ENCODE measurements at places on chromosomes 4 and X.
A peak's percentile ranks its signal among the peaks of the same experiment; 100 is the strongest.

DNA sequence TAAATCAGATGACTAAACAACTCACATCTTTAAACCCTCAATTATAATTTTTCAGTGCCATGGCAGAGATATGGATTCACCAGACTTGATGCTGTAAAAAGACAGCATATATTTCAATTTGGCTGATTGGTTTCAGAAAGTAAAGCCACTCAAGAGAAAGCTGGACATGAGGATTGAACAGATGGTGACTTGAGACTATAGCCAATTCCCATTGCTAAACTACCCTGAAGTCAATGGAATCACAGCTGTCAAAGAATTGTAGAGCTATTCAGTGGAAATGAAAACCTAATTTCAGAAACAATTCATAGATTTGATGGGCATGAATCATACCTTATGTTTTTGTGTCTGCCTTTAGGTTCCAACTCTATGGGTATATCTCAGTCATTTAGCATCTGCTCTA is 510.6 kb upstream of the BOD1L1 start:
- no peak for DNase-seq

DNA sequence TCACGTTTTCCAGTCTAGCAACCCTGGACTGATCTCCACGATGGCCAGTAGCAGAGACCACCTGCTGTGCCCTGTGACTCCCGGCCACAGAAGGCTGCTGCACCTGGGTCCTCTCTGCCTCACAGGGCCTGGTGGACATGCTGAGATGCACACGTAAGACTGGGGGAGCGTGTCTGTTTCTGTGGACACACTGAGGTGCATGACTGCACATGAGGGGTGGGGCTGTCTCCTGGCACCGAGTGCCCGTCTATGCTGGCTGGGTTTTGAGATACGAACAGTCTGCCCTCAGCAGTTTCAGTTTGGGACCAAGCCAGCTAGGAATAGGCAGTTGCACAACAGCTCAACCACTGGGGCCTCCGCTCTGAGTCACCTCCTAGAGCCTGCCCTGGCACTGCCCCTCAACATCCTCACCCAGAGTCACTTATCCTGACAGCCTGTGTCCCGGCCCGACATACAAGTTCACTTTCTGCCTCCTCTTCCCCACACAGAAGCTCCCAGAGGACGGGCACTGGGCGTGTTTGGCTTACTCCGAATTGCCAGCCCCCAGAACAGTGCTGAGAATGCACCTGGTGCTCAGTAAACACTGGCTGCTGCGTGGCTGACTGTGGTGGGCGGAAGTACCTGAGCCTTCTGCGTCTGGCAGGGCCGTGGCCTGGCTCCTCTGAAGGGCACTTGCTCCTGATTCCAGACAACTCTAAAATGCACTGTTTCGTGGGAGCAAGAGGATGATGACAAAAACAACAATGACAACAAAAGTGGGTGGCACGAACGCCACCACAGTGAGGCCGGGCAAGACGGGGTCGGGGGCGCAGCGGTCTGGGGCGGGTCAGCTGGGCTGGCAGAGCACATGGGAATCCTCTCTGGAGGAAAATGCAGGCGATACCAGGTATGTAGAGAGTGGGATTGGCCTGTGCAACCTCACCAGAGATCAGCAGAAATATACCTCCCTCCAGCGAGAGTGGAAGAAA is 30.9 kb downstream of the RNF212 start:
- peak; percentile 91 for DNase-seq

GRCh38 chr4:2925496-2925895 is 37.7 kb downstream of the NOP14 start:
- no peak for DNase-seq

GRCh38 chrX:56932106-56932505 is 63.2 kb downstream of the SPIN3 start:
- no peak for DNase-seq

DNA sequence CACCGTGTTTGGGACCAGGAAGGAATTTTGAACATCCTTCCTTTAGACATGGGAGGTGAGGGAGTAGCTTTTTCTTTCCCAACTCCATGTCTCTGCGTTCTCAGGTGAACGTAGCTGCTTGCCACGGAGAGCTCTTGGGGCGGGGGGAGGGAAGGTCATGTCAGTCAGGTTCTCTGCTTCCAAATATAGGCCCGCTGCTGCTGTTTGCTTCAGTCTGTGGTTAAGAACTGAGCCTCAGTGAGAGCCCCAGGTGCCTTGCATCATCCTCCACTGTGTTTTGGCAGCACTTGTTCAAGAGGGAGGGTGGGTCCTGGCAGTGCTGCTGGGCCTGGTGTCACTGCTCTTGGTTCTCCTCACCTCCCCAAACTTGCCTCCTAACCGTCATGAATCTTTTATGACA is 46.5 kb downstream of the HADH start:
- no peak for DNase-seq

DNA sequence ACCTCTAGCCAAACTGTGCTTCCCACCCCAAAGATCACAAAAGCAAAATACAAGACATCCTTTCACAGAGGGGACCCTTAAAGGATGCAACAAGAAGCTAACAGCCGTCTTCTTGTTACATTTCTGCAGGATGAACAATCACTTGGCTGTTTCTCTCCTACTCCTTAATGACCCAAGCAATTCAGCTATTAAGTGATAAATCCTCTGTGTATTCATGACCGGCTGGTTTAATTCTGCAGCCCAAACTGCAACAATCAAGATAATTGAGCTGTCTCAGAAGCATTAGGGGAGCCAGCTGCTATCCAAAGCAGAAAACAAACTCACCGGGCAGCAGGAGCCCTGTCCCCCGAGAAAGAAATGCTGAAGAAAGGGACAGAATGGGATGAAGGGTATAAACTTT is 85.9 kb upstream of the ACSL4 start:
- DNase-seq: no peak

DNA sequence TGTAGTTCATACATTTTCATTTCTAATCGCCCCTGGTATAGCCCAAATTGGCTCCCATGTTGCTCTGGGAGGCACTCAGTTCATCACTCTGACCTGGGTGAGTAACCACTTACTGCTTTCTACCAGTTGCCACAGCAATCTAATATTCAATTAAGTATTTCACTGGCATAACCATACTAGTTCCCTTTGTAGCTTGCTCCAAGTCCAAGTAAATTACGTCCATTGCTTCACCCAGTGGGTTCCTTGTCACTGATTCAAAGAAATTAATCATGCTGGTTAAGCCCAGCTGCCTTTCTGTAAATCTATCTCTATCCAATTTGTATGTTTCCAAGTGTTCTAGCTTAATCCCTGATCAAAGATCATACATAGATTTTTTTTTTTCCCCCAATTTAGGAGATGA is 92.0 kb upstream of the CBR4 start:
- no peak for DNase-seq

- no peak for DNase-seq
These were observed 1183.2 kb upstream of the ADGRL3 start for GRCh38 chr4:60016971-60017370.

- no peak for DNase-seq
These were observed 21.9 kb downstream of the REELD1 start for GRCh38 chr4:146236216-146236615.

DNA sequence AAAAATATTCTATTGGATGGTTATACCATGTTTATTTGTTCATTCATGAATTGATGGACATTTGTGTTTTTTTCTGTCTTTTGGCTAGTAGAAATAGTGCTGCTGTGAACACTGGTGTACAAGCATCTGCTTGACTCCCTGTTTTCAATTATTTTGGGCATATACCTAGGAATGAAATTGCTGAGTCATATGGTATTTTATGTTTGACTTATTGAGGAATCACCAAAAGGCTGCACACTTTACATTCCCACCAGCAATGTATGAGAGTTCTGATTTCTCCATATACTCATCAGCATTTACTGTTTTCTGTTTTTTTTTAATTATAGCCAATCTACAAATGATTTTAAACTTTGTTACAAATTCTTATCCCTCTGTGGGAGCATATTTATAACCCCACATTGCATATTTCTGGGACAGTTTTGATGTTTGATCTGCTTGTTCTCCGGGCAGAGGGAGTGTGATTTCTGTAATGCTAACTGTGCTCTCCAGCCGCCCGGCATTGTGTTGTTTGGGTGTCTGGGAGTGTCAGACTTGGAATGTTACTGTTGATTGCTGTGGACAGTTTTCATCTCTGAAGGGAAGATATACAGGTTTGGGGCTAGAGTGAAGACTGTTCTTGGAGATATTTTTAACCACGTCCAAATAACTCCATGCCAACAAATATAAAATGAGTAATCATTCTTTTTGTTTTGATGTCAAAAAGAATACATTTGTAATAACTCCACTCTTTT is 60.5 kb upstream of the PGRMC2 start:
- no peak for DNase-seq

DNA sequence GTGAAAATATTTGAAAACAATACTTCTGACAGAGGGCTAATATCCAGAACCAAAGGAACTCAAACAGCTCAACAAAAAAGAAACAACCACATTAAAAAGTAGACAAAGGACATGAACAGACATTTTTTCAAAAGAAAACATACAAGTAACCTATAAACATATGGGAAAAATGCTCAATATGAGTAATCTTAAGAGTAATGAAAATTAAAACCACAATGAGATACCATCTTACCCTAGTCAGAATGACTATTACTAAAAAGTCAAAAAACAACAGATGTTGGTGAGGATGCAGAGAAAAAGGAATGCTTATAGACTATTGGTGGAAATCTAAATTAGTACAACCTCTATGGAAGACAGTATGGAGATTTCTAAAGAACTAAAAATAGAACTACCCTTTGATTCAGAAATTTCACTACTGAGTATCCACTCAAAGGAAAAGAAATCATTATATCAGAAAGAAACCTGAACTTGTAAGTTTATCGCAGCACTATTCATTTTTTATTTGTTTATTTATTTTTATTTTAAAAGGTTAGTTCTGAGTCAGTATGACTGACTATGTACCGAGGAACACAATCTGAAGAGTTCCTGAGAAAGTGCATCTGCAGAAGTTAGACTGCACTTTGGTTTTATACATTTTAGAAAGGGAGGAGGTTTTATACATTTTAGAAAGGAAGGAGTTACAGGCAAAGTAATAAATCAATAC is 231.3 kb downstream of the INPP4B start:
- DNase-seq: no peak

DNA sequence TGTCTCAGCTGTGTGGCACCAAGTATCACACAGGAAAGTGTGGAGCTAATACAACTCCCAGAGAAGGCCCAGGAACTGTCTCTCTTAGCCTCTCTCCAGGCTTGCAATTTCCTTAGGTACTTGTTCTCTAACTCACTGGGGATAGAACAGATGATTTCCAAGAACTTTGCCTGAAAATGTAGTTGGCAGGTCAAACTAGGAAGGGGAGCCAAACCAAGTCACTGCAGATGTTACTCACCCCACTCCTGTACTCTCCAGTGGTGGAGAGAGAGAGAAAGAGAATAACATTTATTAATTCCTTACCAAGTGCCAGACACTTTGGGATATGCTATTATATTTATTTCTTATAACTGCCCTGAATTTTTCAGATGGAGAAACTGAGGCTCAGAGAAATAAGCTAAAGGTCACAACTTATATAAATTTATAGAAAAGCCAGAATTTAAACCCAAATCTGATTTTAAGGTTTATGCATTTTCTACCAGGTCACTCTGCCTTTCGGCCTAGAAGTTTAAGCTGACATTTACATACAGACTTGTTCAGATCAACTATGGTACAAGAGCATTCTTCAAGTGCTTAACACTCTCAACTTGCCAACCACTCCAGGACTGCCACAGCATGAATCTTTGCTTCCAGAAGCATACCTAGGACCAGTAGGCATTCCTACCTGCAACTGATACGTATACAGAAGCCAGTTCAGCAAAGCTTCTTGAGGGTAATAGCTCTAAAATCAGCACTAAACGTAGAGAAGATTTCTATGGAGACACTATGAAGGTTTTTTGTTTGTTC is 248.6 kb upstream of the ETNPPL start:
- DNase-seq: no peak

DNA sequence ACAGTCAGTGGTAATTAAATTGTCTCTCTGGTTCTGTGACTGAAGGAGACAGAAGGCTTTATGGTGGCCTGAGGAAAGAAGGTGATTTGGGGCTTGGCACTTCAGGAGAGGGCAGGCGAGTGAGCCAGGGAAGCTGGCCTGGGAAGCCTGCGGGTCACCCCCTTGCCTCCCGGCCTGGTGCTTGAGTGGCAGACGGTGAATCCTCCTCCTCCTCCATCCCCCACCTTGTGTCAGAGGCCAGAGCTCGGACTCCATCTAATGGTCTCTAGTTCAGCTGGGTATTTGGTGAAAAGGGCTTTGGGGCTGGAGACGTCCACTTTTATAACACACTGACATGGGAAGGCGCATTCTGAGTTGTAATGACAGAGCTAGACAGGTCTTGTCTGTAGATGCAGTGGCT is 8.7 kb downstream of the TMEM187 start:
- DNase-seq: no peak

DNA sequence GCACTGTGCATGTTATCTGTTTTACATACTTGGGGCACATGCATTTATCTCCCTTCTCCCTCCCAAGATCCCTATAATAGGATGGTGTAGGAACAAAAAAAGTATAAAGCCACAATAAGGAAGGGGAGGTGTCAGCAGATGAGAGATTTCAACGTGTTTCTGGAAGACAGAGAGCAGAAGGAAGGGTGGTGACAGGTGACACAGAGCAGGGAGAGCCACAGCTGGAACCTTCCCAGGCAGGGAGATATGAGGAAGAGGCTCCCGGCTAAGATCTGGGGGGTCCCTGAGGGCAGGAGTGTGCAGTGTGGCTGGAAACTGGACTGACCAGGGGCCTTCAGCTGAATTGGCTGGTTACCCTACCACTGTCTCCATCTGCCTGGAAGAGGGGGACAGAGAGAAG is 107.4 kb downstream of the BCOR start:
- DNase-seq: no peak

DNA sequence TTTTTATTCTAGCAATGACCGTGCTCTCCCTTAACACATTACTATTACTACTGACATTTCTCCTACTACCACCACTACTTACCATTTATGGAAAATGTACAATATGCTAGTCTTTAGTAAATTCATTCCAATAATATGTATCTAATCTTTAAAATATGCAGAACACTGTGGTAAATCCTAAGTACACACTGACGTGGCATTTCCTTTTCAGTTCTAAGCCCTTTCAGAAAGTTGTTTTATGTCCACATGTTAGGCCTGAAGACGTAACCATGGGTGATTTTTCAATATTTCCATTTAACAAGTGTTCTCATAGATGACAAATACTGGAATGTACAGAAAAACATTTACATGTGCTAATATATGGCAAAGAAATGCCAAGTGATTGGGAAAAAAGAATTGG is 268.6 kb upstream of the SLIT2 start:
- no peak for DNase-seq

GRCh38 chrX:39465467-39465866 is 632.3 kb downstream of the BCOR start:
- no peak for DNase-seq

- DNase-seq: peak; percentile 54
These were observed 586 bp downstream of the BCAP31 start for GRCh38 chrX:153723351-153724251.

GRCh38 chrX:54675762-54676161 is 122.3 kb downstream of the ITIH6 start:
- no peak for DNase-seq

DNA sequence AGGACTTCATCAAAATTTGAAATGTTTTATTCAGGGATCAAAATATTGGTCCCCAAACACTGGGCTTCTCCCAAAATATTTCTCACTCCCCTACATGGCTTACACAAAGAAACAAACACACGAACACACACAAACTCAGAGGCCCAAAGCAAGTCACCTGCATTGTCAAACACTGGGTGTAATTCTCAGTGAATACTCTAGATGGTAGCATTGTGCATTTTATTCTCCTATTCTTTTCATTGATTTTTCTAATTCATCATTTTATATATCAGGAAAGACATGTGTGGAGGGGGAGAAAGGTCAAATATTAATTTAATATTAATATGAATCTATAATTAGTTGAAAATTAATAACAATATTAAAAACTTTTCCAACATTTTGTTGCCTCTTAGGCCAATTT is 72.3 kb upstream of the TNMD start:
- DNase-seq: peak; percentile 29
